ENCODE measurements at places on chromosomes 1 and 21.
A peak's percentile ranks its signal among the peaks of the same experiment; 100 is the strongest.

DNA sequence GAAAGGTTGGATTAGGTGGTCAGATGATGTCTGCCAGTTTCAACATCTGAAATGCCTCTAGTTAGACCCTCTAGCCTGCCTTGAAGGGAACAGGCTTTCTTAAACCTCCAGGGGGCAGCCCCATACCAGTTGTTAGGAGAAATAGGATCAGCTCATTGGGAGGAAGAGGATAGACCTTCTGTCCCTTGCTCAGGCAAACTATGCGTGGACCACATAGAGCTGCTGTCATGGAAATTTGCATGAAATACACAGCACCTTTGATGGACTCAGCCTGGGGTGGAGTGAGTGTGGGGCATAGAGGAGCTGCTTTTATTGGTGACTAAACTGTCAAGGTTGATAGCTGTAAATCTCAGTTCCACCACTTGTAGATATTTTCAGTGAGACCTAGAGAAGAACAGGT is 38.4 kb upstream of the SPAG17 start:
- DNase-seq, result peak; percentile 1

DNA sequence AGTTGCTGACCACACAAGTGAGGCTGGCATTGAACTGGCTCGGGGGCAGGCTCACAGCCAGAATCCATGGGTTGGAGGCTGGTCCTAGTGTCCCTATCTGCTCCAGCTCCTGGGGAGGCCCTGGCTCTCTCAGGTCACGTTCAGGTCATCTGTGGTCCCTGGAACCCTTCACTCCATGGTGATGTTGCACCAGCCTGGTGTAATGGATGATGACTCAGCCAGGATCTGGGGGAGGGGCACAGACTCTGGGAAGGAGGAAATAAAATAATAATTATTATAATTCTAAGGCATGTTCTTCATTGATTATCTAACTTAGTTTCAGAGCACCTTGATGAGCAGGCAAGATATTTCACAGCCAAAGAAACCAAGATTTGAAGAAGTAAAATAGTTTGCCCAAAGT is 26.6 kb upstream of the FCRL4 start:
- DNase-seq, result no peak

GRCh38 chr1:181081395-181081794 is 7.1 kb upstream of the IER5 start:
- no peak for DNase-seq

DNA sequence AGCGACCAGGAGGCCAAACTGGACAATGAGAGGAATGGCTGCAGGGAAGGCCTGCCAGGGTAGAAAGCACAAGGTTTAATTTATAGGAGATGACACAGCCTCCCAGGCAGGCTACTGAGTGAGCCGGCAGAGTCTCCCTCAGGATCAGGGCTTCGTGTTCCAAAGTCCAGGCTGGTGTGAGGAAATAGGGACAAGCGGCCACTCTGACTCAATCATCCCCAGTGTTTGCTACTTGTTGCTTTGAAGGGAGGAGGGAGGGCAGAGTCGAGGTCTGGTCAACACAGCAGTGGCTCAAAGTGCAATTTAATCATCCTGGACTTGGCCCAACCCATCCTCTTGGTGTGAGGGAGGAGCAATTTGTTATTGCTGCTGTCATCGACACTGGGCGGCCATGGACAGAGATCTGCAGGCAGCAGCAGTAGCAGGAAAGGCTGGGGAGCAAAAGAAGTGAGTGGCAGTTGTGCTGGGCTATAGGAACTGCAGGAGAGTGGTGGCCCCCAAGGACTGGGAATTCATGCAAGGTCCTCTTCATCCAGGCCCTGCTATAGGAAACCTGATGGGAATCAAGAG is 27.5 kb downstream of the TBX15 start:
- DNase-seq, result peak; percentile 71

DNA sequence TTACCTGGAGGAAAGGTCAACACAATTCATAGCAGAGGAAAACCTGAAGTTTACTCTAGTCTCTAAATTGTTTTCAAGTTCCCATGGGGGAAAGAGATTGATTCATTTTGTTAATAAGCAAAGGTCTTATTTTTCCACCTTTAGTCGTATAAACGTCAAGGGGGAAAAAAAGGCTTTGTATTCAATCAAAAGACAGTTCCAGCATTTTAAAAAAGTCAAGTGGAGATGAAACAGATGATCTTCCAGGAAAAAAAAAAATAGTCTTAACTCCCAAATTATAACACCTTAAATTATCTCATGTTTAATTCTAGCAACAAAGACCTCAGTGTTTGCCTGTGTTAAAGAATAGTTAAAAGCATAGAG is 140.5 kb downstream of the TOMM20 start:
- DNase-seq, result no peak

DNA sequence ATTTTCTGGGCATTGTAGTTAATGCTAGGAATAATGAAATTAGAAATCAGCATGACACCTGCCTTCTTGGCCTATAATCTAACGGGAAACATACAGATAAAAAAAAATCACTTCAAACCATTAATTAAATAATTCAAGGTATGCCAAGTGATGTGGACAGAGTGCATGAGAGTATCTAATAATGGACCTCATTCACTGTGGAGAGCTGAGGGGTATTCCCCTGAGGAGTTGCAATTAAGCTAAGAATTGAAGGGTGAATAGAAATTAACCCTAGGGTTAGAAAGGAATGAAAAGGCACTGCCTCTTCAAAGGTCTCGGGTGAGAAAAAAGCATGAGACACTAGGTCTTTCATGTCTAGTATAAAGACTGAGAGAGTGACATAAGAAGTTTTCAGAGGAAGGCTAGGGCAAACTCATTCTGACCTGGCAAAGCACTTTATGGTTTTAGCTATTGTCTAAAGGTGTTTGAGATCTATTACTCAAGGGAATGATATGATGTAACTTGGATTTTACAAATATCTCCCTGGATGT is 466.1 kb downstream of the KCNT2 start:
- no peak for DNase-seq

GRCh38 chr1:98323906-98324358 is 337.6 kb upstream of the SNX7 start:
- DNase-seq, result no peak

GRCh38 chr1:223763881-223764280 is 51.5 kb downstream of the CAPN2 start:
- DNase-seq, result no peak

- peak; percentile 20 for DNase-seq
These were observed 13.0 kb downstream of the CCDC190 start for GRCh38 chr1:162847839-162848453.

GRCh38 chr21:26977746-26978145 is 10.9 kb upstream of the ADAMTS5 start:
- DNase-seq, result no peak

DNA sequence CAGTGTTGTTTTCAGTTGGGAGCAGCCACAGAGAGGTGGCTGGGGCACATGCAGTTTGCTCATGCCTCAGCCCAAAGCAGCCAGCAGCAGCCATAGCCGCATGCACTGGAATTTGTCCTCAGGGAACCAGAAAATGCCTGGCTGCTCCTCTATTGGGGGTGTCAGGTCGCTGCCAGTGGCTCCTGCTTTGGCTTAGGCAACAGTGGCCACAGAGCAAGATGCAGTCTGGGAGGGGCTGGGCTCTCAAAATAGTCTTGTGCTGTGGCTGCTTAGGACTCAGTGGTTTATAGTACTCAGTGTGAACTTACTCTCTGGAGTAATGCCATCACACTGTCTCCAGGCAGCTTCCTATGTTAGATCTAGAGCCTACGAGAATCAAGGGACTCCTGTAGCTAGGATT is 25.0 kb downstream of the CD55 start:
- no peak for DNase-seq

DNA sequence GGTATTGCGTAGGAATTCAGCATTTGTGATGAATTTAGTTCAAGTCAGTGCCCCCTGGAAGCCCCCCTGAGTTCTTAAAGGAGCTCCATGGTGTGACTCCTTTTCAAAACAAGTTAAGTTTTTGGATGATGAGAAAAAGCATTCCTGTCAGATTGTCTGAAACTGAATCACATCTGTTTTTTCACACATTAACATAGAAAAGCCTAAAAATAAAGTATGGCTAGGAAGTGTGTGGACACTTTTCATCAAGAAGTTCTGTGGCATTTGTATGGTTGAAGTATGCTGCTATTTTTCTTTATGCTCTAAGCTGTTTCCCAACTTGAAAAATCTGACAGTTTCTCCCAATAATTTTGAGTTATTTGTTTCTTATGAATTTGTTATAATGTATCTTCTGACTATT is 33.7 kb downstream of the PRDM2 start:
- no peak for DNase-seq

DNA sequence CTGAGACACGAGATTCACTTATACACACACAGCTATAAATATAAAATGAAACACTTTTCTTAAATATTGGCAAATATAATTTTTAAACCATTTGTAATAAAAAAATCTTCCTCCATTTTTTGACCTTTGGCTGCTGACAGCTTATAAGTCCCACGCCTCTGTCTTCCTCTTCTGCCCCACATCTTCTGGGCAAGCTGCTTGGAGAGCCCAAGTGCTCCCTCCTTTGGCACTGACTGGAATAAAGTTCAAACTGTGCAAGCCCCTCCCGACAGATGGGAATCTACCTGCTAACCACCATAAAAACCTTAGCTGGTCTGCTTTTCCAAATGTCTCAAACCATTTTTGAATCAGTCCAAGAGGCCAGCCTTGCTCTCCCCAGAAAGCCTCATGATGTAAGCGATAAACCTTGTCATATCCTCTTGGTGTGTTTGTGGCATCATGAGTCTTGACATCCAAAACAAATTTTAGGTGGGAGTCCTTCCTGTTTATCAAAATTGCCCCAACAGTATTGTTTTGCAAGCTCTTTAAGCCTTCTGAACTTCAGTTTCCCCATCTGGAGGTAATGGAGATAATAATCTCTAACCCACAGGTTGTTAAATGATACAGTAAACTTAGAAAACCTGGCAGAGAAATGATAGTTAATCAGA is 99.8 kb downstream of the SNX7 start:
- no peak for DNase-seq

GRCh38 chr1:167821969-167822685 is 91.8 kb downstream of the ADCY10 start:
- DNase-seq, result no peak

GRCh38 chr1:51453010-51453409 is 66.1 kb downstream of the EPS15 start:
- no peak for DNase-seq

DNA sequence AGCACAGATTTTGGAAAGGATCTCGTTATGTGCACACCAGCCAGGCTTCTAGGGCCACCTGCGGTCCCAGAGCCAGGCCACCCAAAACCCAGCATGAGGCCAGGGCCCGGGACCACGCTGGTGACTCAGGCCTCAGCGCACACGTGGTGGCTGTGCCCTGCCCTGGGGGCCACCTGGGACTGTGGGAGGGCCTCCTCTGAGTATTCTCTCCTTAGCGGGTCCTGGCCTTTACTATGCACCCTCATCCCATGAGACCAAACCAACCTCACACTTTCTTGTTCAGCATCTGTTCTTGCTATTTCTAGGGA is 9.9 kb downstream of the WNT9A start:
- no peak for DNase-seq

DNA sequence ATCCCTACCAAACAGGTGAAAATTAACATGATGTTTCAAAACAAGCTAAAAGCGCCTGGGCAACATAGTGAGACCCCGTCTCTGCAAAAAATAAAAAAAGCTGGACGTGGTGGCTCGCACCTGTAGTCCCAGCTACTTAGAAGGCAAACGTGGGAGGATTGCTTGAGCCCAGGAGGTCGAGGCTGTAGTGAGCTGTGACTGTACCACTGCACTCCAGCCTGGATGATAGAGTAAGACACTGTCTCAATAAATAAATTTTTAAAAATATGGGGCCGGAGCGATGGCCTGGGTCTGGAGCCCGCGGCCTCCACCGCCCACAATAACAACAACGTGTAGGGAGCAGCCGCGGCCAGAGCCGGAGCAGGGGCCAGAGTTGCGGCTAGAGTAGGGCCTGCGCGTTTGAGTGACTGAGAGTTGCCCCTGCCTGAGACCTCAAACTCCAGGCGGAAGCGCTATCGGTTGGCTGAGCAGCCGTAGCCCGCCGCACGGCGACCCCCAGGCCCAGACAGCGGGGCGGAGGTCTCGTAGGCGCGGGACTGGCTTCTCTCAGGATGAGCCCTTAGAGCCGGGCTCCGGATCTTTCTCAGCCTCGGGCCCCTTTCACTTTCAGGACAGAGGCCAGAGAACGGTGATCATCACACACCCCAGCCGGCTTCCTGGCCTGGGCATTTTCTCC is 41.4 kb downstream of the ZMYM1 start:
- DNase-seq, result no peak

Data from HuH-7 (cell line).